ENCODE measurements at places on chromosomes 7 and 10. TPM values are rescaled to one million over a fixed set of nuclear protein-coding genes. Genes with fewer than 3 reads are reported as not detected.

The COL17A1 gene
- total RNA-seq, result not detected

The EPDR1 gene
- total RNA-seq, result 0.54 TPM

The FEZF1 gene
- not detected for total RNA-seq

The NEURL1 gene
- 1.6 TPM for total RNA-seq

GRCh38 chr7:22248111-22248809 lies 108.7 kb downstream of the RAPGEF5 start:
- no peak for DNase-seq
- peaks cover 4% of the 10 kb centered on the region for H3K27me3 ChIP-seq
- H3K4me3 ChIP-seq, result no peak overlapping the region

GRCh38 chr7:113628948-113629847 lies 289.6 kb downstream of the PPP1R3A start:
- no peaks in the 10 kb centered on the region for H3K4me1 ChIP-seq
- no peaks in the 10 kb centered on the region for H3K27me3 ChIP-seq
- H3K27ac ChIP-seq, result no peak overlapping the region

- H3K36me3 ChIP-seq, result peaks cover 32% of the 10 kb centered on the region
- no peak for DNase-seq
- no peak overlapping the region for H3K4me3 ChIP-seq
- H3K27ac ChIP-seq, result peak overlapping the region; percentile 93
- peaks cover 92% of the 10 kb centered on the region for H3K4me1 ChIP-seq
Measured at GRCh38 chr10:22631646-22632278, 82.6 kb downstream of the PIP4K2A start.

- no peak for DNase-seq
- no peak overlapping the region for H3K27ac ChIP-seq
- no peaks in the 10 kb centered on the region for H3K36me3 ChIP-seq
Measured at GRCh38 chr7:8536431-8536830, 103.0 kb downstream of the NXPH1 start.

DNA sequence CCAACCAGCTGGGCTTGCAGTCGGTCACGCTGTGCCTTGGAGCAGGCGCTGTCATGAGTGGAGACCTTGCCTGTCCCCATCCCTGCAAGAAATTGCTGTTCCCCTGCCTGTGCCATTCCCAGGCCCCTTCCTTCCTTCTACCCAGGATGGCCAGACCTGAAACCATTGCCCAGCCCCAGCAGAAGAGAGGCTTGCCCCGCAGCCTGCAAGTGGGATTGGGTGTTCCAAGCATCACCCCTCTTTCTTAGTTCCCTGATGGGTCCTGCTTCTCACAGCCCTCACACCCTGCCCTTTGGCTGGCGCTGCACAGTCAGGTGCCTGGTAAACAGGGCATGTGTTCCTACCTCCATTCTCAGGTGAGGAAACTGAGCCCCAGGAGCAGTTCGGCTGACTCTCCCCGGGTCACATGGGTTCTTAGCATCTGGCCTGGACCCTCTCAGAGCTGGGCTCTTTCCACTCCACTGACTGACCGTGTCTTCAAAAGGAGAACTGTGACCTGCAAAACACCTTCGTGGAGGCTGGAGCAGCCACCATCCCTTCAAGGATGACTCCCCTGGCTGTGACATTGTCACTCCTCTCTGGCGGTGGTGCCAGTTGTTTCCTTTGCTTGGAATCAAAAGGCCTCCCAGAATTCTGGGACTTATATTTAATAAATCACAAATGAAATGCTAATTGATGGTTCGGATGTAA lies 41.9 kb upstream of the PDCD4 start:
- no peak overlapping the region for H3K4me3 ChIP-seq
- H3K27ac ChIP-seq, result peak overlapping the region; percentile 13
- no peaks in the 10 kb centered on the region for H3K36me3 ChIP-seq
- DNase-seq, result no peak
- peaks cover 2% of the 10 kb centered on the region for H3K27me3 ChIP-seq
- peaks cover 21% of the 10 kb centered on the region for H3K4me1 ChIP-seq

GRCh38 chr10:109374215-109374614 lies 549.1 kb downstream of the XPNPEP1 start:
- H3K36me3 ChIP-seq, result no peaks in the 10 kb centered on the region
- no peak for DNase-seq
- no peak overlapping the region for H3K27ac ChIP-seq
- no peaks in the 10 kb centered on the region for H3K27me3 ChIP-seq
- no peaks in the 10 kb centered on the region for H3K4me1 ChIP-seq

GRCh38 chr7:100694098-100694745 lies at the start of gene GIGYF1:
TSS of gene GIGYF1 (minus strand) at chr7:100694250. CDS start at chr7:100688238, 6,012 bp downstream.
- DNase-seq, result peak; percentile 75
- peaks cover 9% of the 10 kb centered on the region for H3K36me3 ChIP-seq
- H3K4me3 ChIP-seq, result peak within 1 kb of the TSS; percentile 96
- peak within 1 kb of the TSS; percentile 92 for H3K27ac ChIP-seq
- peaks cover 9% of the 10 kb centered on the region for H3K27me3 ChIP-seq

DNA sequence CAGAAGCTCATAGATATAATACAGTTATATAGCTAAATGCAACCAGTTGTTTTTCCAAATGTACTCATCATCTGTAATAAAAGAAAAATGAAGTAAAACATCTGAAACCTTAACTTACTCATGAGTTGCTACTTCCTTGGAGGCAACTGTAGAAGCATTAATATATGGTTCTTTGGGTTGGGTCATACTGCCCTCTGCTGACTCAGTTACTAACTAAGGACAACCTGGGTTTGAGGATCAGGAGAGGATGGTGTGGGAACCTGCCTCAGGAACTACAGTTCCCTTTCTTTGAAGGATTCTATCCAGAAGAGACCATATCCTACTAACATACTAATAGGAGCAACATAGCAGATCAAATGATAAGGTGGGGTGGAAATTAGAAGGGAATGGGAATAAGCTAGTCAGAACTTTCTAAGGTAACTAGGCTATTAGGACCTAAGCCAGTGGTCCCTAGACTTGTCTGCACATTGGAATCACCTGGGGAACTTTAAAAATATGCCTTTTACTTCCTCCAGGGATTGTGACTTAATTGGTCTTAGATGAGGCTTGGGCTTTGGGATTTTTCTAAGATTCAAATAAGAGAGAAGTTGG lies 20.7 kb downstream of the COX15 start:
- H3K36me3 ChIP-seq, result peaks cover 31% of the 10 kb centered on the region
- DNase-seq, result peak; percentile 59
- H3K27ac ChIP-seq, result no peak overlapping the region
- peaks cover 3% of the 10 kb centered on the region for H3K4me1 ChIP-seq
- no peak overlapping the region for H3K4me3 ChIP-seq
- H3K27me3 ChIP-seq, result no peaks in the 10 kb centered on the region
